ENCODE measurements at places on chromosomes 2 and 18.

- DNase-seq = peak; percentile 11
Measured at GRCh38 chr2:221571551-221572218, 419 bp downstream of the EPHA4 start.

DNA sequence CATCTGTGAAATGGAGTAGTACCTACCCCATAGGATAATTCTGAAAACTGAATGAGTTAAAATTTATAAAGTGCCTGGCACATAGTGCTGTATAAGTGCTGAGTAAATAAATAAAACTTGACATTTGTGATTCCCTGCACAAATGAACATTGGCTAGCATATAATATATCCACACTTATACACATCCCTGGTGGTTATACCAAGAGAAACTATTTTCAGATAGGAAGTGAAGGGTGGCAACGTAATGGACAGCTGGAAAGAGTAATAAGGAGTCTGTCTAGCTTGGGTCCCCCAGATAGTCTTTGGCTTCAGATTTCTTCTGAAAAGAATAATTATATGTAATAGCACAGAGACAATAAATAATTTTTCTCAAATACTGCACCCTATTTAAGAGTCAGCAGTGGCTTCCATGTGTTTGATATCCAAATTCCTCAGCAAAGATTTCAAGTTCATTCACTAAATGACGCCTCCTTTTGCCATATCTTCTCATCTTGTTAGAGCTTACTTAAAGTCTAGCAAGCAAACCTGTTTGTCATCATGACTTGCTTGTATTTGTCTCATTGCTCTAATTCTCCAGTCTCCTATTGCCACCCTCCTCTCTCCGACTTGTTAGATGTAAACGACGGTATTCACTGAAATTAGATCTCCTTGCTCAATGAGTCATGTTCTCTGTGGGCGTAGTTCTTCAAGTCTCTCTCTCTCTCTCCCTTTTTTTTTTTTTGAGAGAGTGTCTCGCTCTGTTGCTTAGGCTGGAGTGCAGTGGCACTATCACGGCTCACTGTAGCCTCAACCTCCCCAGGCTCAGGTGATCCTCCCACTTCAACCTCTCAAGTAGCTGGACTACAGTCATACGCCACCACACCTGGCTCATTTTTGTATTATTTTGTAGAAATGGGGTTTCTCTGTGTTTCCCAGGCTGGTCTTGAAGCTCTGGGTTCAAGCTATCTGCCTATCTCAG, 8.7 kb upstream of the ADGRF3 start:
- DNase-seq = no peak

DNA sequence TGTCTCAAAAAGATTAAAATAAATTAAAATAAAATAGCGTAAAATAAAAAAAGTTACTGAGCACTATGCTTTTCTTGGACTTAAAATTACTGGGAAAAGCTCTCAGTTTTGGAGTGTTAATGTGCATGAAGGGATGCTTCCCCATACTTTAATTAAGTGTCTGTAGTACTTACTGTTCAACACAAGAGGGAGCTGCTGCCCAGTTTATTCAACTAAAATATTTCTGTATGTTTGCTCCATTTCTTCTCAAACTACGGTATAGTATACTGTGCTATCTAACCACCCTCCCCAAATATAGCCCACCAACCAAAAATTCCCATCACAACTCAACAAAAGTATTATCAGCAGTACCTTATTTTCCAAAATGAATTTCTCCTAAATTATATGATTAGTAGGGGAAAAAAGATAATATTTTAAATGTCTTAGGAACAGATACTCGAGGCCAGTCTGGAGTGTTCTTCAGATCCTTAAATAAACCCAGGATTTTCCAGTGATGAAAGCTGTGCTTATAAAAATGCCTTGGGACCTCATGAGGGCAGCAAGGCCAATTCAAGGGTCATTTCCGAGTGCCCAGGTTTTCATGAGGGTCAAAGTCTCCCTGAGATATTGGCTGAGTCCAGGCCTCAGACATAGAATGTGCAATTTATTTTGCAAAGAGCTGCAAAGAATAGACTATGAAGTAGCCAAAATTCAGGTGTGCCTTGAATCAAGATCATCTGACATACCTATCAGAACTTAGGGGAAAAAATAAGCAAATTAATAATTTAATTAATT, 64.1 kb downstream of the CHRNA1 start:
- DNase-seq = no peak

GRCh38 chr2:188919824-188920223, 54.3 kb upstream of the COL3A1 start:
- no peak for DNase-seq

DNA sequence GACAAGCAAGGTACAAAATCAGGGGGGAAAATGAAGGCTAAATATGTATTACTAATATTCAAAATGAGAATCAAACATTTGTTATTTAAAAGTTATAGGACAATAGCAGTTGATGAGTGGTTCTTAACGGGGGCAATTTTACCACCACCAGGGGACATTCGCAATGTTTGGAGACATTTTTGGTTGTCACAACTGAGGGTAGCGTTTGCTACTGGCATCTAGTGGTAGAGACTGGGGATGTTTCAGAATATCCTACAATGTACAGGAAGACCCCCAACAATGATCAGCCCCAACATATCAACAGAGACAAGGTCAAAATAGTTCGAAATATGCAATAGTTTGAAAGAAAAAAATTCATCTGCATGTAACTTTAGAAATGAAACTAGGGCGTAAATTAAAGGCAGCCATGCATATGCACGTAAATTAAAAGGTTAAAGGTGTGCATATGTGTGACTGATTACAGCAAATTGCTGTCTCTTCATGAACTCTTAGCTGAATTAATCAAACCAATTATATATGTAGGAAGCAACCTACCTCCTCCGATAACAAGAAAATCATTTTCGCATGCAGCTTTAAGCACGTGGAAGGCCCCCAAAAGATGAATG, 61.2 kb upstream of the CUL3 start:
- no peak for DNase-seq

DNA sequence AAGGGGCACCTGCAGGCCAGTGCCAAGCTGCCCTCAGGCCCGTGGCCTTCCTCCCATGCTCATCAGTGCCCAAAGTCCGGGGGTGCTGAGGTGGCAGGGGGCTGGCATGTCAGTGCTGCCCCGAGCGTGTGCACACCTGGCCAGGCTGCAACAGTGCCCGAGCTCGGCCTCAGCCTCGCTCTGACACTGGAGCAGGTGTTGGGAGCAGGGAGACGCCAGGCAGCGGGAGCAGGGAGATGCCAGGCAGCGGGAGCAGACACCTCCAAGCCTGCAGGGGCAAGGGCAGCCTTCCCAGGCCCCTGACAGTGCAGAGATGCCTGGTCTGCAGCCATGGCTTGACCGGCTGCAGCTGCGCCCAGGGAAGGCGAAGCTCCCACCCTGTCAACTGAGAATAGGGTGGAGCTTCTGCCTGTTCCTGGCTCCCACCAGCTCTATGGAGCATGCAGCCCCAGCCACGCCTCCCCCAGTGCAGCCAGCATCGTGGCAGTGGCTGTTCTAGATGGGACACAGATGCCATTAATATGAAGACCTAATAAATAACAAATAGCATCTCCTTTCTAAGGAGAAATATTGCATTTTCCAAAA, 82.4 kb downstream of the DTNB start:
- DNase-seq = no peak

GRCh38 chr18:49100226-49100968, 149.6 kb upstream of the SMAD7 start:
- no peak for DNase-seq

- no peak for DNase-seq
Measured at GRCh38 chr2:240716130-240716798, 24.6 kb downstream of the AQP12A start.

GRCh38 chr2:105774781-105775337, 30.1 kb downstream of the NCK2 start:
- no peak for DNase-seq

GRCh38 chr2:84302513-84303412, 156.3 kb downstream of the SUCLG1 start:
- DNase-seq = no peak

DNA sequence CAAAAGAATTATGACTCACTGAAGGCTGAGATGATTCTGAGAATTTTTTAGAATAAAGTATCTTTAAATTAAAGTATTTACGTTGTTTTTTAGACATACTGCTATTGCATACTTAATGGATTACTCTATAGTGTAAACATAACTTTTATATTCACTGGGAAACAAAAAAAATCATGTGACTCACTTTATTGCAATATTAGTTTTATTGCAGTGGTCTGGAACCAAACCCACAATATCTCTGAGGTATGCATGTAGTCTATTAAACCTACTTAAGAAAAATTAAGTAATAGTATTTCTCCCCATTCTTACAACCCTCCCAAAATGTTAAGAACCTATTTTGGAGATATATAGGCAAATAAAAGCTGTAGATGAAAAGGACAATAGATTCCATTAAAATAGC, 142.9 kb upstream of the ZNF521 start:
- DNase-seq = no peak

DNA sequence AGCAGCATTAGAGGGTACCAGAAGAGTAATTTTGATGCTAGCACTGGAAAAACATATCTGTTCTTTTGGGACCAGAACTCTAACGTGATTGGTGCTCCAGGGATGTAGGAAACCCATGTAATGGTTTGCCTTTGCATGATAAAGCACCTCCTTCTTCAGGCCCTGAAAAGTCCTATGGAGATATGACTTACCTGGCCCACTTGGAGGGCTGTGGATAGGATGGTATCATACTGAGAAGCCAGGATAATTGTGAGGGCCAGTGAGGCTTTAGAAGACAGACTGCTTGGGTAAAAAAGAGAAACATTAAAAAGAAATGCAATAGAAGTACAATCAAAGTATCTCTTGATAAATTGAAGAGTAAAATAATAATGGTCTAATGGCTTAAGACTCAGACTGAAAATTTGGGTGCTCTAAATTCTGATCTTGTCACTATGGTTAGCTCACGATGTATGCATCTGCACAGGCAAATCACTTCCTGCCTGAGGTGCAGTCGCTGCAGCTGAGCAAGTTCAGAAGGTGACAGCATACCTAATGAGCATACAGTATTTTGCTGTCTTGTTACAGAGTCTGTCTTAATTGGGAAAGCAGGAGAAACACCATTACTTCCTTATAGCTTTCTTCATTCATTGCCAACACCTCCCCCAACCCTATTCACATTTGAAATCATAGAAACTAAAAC, 371.5 kb downstream of the NUP35 start:
- DNase-seq = no peak

- DNase-seq = no peak
Measured at GRCh38 chr18:6646801-6647200, 82.7 kb upstream of the ARHGAP28 start.

- DNase-seq = no peak
Measured at GRCh38 chr2:117763804-117764203, 50.7 kb upstream of the DDX18 start.

DNA sequence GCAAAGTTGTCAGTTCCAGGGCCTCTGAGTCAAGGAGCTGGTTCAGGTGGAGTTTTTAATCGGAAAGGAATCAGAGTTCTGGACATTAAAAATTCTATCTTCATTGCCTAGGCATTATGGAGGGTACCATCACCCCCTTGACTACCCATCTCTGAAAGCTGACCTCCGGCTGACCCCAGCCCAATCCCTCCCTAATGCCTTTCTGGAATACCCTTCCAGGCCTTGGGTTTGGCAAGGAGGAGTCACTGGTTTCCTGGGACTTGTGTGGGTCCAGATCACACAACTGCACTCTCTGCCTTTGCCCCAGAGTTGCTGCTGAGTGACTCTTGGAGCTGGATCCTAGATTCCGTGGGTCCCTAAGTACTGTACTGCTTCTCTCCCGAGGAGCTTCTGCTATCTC, 1.0 kb upstream of the OSR1 start:
- DNase-seq = no peak

DNA sequence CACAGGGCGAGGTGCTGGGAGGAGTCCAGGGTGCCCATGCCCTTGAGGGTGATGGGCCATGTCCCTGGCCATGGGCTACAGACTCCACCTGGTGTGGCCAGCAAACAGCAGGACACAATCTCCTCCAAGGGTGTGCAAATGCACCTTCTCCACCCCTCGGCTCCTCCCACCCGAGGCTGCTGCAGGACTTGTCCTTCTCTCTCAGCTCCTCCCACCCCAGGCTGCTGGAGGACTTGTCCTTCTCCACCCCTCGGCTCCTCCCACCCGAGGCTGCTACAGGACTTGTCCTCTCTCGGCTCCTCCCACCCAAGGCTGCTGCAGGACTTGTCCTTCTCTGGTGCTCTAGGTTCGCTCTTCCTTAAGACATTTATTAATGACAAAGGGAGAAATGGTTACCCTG, 57.3 kb upstream of the SNTG2 start:
- DNase-seq = no peak

DNA sequence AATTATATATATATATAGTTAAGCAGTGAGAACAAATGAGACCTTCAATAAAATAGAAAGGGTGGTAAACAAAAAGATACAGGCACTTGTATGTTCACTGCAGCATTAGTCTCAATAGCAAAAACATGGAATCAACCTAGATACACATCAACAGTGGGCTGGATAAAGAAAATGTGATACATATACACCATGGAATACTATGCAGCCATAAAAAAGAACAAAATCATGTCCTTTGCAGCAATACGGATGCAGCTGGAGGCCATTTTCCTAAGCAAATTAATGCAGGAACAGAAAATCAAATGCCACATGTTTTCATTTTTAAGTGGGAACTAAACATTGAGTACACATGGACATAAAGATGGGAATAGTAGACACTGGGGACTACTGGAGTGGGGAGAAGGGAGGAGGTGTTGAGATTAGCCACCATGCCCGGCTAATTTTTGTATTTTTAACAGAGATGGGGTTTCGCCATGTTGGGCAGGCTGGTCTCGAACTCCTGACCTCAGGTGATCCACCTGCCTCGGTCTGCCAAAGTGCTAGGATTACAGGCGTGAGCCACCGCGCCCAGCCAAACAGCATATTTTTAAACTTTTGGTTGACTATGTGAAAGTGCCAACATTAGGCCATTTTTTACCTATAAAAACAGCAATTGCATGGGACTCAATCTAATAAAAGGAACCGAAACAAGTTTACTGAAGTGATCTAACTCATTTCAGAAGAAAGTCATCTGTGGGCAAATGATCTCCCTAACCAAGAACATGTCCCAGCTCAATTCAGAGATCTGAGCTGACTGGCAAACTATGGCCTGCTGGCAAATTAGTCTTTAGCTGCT, 23.7 kb downstream of the ICA1L start:
- no peak for DNase-seq

GRCh38 chr2:186467421-186467820, 18.6 kb upstream of the ZC3H15 start:
- no peak for DNase-seq

DNA sequence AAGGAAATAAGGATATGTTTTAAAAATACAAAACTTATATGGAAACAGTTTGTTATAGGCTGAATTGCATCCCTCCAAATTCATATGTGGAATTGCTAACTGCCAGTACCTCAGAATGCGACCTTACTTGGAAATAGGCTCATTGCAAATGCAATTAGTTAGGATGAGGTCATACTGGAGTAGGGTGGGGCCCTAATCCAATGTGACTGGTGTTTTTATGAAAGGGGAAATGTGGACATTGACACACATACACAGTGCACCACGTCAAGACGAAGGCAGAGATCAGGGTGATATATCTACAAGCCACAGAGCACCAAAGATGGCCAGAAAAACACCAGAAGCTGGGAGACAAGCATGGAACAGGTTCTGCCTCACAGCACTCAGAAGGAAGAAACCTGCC, 494.2 kb downstream of the TSN start:
- no peak for DNase-seq

Measured in GOT3 (cell line).